HL-60 (cell line): ENCODE measurements at places on chromosomes 3 and 15.
A peak's percentile ranks its signal among the peaks of the same experiment; 100 is the strongest.

DNA sequence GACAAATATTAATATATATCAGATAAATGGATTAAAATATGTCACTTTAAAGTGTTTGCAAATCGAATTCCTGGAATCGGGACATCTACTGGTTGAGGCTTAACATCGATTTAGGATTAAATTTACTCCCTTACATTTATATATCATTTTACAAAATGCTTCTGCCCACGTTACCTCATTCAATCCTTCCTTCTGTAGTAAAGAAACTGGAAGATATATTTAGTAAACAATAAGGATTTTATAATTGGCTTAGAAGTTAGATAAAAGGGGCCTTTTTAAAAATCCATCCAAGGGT lies 1.3 kb downstream of the CLPX start:
- no peak for DNase-seq

DNA sequence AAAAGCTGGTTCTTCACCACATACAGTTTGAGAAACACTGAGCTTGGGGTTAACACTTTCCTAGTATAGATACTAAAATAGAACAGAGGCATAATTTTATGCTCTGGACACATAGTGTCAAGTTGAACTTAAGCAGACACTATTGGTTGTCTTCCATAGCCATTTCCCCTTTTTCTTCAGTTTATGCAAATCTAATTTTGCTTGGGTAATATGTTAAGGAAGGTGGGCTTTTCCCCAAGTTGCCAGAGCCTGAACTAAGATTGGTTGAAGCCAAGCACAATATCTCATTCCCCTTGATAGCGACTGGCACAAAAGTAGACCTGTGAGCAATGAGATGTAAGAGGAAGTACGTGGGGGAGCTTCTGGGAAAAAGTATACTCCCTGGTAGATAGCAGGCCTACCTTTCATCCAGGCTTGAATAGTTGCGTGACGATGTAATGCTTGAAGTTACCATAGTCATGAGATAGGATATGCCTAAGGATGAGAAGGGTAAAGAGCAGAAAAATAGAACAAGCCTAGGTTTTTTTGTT lies 4.5 kb upstream of the POPDC2 start:
- DNase-seq, result no peak

GRCh38 chr3:11509173-11510000 lies 134.3 kb downstream of the VGLL4 start:
- DNase-seq, result no peak

- DNase-seq, result no peak
These were observed 13.0 kb upstream of the DNAJC13 start for GRCh38 chr3:132404276-132404675.

DNA sequence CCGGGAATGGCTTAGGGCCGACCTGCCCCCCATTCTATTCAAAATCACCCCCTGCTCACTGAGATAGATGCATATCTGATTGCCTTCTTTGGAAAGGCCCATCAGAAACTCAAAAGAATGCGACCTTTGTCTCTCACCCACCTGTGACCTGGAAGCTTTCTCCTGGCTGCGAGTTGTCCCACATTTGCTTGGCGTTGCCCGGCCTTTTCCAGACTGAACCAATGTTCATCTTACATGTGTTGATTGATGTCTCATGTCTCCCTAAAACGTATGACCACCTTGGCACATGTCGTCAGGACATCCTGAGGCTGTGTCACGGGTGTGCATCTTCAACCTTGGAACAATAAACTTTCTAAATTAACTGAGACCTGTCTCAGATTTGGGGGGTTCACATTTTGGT lies 3.4 kb upstream of the MUC20 start:
- DNase-seq, result no peak

DNA sequence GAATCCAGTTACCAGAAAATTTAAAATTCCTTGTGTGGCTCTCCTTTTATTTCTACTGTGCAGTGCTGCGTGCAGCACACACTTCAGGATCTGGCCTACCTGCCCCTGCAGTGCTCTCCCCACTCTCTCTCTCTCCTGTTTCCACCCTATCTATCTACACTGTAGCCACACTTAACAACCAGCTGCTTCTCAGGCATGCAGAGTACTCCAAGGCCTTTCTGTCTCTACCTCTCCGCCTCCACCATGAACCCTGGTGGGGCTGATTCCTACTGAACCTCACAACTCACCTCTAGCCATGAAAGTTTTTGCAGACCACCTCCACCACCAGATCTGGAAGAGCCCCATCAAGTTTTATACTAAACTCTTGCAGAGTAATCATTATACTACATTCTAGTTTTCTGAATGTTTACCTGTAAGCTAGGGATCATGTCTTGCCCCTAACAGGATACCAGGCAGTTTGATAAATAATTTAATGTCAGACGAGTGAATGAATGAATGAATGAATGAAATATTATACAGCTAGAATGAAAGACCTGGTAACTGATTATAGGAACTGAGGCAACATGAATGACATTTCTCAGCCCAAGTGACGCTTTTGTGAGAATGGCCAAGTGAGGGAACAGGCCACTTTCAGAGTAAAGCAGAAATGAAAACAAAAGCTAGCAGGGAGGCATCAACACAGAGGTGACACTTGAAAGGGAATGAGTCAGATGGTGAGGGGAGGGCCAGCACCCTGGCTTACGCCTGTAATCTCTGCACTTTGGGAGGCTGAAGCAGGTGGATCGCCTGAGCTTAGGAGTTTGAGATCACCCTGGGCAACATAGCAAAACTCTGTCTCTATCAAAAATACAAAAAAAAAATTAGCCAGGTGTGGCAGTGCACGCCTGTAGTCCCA lies 363.5 kb downstream of the FOXP1 start:
- DNase-seq, result no peak

GRCh38 chr3:148230473-148230872 lies 467.2 kb upstream of the AGTR1 start:
- DNase-seq, result no peak

GRCh38 chr3:60423556-60423955 lies 827.7 kb downstream of the FHIT start:
- no peak for DNase-seq

GRCh38 chr3:191721990-191722389 lies 261.0 kb downstream of the PYDC2 start:
- DNase-seq, result no peak

DNA sequence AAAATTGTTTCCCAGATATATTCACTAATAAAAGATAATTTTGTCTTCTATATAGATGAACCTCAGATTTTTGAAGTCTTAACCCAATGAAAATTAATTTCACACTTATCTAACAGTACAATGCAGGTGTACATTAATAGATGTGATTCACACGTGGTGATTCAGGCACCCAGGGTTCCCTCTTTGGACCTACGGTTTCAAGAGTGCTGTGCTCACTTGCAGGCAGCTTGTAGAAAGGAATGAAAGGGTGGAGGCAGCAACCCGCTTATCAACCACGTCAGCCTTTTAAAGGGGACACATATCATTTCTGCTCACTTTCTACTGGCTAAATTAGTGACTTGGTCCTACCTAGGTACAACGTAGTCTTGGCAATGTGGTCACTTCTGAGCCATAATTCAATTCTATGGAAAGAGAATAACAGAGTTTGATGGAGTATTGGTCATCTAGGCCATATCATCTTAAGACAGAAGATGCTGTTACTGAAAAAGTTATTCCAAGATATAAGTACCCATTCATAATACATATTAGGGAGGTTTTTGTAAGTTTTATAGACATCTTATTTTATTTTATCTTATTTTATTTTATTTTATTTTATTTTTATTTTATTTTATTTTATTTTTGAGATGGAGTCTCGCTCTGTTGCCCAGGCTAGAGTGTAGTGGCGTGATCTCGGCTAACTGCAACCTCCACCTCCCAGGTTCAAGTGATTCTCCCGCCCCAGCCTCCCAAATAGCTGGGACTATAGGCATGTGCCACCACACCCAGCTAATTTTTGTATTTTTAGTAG lies 37.9 kb downstream of the ACP3 start:
- DNase-seq, result no peak

- no peak for DNase-seq
These were observed 34.5 kb downstream of the TGFBR2 start for GRCh38 chr3:30640851-30641250.

- no peak for DNase-seq
These were observed 3.7 kb downstream of the IGF2BP2 start for GRCh38 chr3:185820973-185821758.

DNA sequence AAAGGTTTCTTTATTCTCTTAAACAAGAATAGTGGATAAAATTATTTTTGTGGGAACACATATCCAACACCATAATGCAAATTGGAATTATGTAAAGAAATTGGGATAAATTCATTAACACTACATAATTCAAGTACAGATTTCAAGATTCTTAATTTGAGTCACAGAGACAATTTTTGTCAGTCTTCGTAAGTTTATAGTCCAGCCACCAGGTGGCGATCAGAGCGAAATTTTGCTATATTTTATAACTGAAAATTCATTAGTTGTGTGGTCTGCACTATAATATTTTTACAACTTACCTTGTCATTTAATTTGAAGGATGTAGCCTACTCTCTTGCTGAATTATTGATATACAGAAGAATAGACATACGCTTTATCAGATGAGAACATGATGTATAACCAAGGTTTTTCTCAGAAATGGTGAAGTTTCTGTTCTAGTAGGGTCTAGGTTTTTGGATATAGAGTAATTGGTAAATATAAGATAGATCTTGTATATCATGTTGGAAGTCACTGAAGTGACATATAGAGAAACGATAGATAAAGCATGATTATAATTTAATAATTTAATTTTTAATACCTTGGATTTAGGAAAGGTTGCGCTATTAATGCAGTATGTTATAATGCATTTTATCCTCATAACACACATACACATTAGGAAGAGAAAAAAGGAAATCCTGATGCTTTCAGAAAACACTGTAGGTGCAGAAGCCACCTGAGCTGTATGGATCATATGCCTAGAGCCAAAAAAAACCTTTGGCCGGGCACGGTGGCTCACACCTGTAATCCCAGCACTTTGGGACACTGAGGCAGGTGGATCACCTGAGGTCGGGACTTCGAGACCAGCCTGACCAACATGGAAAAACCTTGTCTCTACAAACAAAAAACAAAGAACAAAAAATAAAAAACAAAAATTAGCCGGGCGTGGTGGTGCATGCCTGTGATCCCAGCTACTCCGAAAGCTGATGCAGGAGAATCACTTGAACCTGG lies 31.7 kb downstream of the PLSCR4 start:
- DNase-seq, result no peak

- DNase-seq, result peak; percentile 66
These were observed 549 bp downstream of the TRH start for GRCh38 chr3:129974833-129975704.

GRCh38 chr15:49842031-49842730 lies 221.3 kb downstream of the DTWD1 start:
- no peak for DNase-seq

DNA sequence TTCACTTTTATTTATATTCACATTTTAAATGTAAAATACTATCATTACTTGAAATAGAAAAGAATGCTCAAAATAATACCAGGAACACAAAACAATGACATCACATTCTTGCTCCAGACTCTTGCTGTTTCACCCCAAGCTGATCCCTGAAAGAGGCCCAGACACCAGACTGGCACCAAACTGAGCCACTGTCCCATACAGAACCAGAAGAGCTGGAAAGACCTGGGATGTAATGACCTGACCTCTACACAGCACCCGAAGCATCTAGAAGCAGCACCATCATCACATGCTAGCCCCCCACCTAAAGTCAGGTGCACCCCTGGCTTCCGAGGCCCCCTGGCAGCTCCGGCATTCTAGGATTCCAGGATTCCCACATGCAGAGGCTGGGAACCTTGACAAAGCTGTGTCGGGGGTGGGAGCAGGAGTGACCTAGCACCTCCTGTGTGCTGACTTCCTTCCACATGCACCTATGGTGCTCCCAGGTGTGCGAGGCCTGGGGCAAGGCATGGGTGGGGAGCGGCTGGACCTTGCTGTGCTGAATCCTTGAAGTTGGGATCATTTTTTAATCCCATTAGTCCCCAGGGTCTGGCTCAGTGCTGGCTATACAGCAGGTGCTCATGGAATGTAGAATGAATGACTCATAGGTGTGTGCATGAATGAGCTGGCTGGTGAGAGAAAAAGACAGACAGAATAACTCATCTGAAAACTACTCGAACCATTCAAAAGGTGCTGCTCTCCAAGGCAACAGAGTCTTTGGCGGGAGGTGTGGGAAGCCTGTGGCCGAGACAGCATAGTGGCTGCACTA lies 144.7 kb upstream of the IQSEC1 start:
- DNase-seq, result no peak
